ENCODE measurements at places on chromosomes 5 and 9. TPM values are rescaled to one million over a fixed set of nuclear protein-coding genes. Genes with fewer than 3 reads are reported as not detected.

Gene CYSRT1
- 64.7 TPM for total RNA-seq

GRCh38 chr9:132644251-132644650 is 25.5 kb downstream of the DDX31 start:
- DNase-seq: no peak

- no peak for DNase-seq
Observed at GRCh38 chr9:134666831-134667230, 25.2 kb downstream of the COL5A1 start.

- no peak for DNase-seq
Observed at GRCh38 chr9:124022201-124023121, 10.9 kb downstream of the LHX2 start.

Data from lower leg skin (tissue), 4 donors.